ENCODE measurements at places on chromosomes 5 and 9.

- DNase-seq = no peak
Measured at GRCh38 chr9:8348756-8349155, 549.2 kb upstream of the DMAC1 start.

GRCh38 chr5:88518131-88519016, 249.7 kb upstream of the TMEM161B start:
- DNase-seq = no peak

GRCh38 chr9:127347831-127348776, 48.9 kb upstream of the SLC2A8 start:
- no peak for DNase-seq

DNA sequence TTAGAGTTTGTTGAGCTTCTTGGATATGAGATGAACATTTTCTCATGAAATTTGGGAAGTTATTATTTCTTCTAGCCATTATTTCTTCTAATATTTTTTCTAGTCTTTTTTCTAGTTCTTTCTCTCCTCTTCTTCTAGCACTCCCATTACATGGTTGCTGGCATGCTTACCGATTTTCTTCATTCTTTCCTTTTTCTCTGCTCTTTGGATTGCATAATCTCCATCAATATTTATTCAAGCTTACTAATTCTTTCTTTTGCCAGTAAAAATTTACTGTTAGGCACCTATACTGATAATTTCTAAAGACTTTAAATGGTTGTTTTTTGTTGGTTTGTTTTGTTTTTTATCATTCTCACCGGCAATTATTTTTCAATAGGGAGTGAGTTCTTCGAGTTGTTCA, 114.8 kb upstream of the RASEF start:
- no peak for DNase-seq

GRCh38 chr5:180604271-180604670, 13.0 kb upstream of the SCGB3A1 start:
- no peak for DNase-seq

DNA sequence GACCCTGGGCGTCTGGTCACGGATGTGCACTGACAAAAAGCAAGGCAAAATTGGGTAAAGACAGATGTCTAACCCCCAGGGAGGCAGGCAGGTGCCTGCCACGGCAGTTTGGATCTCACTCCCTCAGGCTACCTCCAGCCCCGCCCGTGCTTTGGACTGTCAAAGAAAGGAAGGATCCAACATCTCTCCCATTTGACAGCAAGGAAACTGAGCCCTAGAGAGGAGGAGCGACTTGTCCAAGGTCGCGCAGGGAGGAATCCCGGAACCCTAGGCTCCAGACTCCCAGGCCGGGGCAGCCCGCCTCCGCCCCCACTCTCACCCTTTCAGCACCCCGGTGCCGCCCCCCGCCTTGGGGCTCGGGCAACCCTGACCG, 376 bp downstream of the GOLGA1 start:
- DNase-seq = no peak

- DNase-seq = no peak
Measured at GRCh38 chr5:32446630-32447029, 2.1 kb upstream of the ZFR start.

- DNase-seq = no peak
Measured at GRCh38 chr9:110900917-110901316, 137.4 kb downstream of the LPAR1 start.

GRCh38 chr9:4298255-4299004, 1.4 kb downstream of the GLIS3 start:
- peak; percentile 23 for DNase-seq

DNA sequence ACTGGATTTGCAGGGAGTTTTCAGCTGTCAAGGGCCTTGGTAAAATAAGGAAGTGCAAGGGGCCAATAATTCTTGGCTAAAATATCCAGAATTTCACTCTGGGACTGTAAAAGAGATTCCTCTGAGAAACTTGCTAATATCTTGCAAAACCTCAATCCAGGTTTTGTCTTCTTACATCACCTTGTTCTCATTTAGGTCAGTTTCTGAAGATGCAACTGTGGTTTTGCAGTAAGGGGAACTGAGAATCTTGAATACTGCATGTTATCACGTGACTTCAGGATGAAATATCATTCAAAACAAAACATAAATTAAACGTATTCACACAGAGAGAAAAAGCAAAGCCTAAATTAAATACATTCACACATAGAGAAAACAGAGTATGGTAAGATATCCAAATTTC, 35.0 kb upstream of the RIC1 start:
- DNase-seq = no peak

- DNase-seq = no peak
Measured at GRCh38 chr5:102771435-102771834, 16.3 kb downstream of the PAM start.

- no peak for DNase-seq
Measured at GRCh38 chr5:43232943-43233833, 41.2 kb downstream of the NIM1K start.

- no peak for DNase-seq
Measured at GRCh38 chr5:143870362-143870761, 58.4 kb downstream of the HMHB1 start.

DNA sequence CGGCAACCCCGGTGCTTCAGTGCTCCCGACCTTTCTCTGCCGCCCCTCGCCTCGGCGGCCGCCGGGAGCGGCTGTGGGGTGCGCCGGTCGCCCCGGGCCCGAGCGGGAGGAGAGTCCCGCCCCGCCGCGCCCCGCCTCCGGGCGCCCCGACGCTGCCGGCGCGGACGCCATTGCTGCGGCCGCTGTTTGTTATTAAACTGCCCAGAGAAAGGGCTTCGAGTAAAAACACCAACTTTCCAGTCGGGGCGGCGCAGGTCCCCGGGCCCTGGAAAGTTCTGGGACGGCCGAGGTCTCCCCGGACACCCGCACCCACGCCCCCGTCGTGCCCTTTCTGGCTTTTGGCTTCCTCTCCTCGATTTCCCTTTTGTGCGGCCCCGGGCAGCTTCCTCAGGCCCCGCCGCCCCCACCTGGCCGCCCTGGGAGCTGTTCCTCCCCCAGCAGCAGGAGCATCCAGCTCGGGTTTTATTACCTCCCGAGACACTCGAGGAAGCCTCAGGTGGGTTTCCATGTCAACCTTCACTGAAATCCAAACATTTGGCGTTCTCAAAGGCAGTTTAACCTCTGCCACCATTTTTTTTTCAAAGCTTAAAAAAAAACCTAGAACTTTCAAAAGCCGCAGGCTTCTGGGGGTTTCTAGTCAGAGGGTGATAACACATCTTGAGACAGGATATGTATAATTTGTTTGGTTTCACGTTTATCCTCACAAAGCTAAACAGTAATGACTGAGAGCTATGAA, 334.4 kb downstream of the CWC27 start:
- DNase-seq = peak; percentile 27

GRCh38 chr5:111745075-111745739, 11.8 kb downstream of the NREP start:
- no peak for DNase-seq

- no peak for DNase-seq
Measured at GRCh38 chr9:120524038-120524437, 55.9 kb downstream of the CDK5RAP2 start.

DNA sequence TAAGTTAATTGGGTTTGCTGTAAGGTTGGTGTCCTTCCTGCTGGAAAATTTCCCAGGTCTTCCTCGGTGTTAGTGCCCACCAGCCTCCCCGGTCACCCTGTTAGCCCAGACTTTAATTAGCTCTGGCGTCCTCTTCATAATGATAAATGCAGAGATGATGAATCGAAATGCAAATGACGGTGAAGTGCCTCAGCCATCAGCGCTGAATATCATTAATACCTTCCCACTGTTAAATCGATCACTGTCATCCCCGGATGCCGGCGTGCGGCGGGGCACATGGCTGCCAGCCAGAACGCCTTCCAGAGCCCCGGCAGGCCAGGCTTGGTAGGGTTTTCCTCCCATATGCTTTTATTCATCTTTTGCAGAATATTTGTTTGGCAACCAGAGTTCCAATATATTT, 204.5 kb downstream of the IRX2 start:
- DNase-seq = no peak

- DNase-seq = no peak
Measured at GRCh38 chr5:135235551-135236227, 163.3 kb downstream of the MACROH2A1 start.

- DNase-seq = no peak
Measured at GRCh38 chr9:123348317-123348992, 7.5 kb upstream of the CRB2 start.

DNA sequence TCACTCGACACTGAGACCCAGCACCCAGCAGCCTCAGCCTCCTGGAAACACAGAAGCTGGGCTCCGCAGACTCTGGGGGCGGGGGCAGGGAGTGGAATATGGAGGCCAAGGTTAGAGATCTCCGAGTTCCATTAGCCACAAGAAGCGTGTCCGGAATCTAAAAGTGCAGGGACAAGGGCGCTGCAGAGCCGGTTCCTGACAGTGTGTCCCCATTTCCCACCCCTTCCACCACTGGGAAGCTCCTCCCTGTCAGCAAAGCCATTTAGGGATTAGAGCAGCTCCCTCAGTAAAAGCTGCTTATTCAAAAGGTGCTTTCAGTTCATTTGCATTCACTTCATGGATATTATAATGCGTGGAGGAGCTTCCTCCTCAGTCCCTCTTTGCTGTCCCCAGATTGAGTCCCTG, 74.1 kb upstream of the HSPA9 start:
- no peak for DNase-seq

GRCh38 chr5:51684794-51685355, 301.6 kb downstream of the ISL1 start:
- DNase-seq = no peak

GRCh38 chr9:86079421-86079831, 19.9 kb downstream of the GOLM1 start:
- no peak for DNase-seq

DNA sequence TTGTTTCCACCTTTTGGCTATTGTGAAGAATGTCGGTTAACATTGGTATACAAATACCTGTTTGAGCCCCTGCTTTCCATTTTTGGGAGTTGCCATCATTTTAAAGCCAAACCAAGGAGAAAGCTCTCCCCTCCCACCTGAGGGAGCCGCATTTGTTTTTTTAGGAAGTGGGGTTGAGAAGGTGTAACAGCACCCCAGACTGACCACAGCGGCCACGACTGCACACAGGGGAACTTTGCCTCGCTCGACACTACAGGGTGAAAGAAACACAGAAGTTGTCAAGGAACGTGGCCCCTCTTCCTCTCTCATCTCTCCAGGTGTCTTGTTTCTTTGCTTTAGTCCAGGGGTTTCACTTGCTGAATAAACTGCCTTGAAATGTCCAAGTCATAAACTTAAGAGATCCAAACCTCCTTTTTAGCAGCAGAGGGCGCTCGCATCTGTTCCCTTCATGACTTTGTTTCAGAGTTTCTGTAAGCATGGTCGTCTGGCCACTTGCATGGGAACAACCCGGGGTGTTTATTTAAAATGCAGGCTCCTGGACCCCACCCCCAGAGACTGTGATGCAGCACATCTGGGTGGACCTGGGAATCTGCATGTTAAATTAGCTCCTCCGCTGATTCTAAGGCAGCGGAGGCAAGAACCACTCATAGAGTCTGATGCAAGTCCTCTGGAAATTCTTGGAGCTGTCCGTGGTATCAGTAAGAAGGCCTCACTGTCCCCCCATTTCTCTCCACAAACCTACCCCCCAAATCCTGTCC, 2.1 kb upstream of the TTLL11 start:
- peak; percentile 28 for DNase-seq

- no peak for DNase-seq
Measured at GRCh38 chr9:36956908-36957307, 77.2 kb downstream of the PAX5 start.

DNA sequence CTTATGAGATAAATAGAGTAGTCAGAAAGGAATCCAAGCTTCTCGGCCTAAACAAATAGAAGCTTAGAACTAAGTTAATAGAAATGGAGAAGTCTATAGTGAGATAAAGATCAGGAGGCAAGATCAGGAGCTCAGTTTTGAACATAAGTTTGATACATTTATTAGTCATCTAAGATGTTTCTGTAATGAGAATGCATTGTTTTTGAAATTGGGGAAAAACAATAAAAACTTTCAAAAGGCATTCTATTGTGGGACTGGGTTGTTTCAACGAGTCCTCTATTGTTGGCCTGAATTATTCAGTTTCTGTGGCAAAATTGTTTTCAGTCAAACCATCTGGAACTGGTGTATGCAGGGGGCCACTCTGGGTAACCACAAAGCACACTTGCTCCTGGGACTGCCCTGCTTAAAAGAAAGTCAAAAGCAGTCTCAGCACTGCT, 181.0 kb upstream of the CLINT1 start:
- DNase-seq = no peak

DNA sequence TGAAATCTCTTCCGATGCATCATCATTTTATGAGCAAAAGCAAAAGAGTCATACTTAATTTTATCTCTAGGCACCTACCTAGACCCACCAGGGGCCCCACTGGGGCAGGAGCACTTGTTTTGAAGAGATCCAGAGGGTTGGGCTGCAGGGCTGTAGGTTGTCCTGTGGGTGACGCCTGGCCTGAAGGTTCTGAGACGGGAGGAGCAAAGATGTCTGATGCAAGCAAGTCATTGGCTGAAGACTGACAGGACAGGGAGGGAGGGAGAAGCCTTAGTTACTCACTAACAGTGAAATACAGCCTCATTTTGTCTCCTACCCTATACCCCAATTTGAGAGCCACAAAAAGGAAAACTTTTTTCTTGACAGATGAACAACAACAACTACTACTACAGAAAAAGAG, 17.1 kb upstream of the C9 start:
- no peak for DNase-seq

All from activated T-cell treated with anti-CD3 and anti-CD28 coated beads for 4 hours (primary cell).